Activated gamma-delta T cell (primary cell): ENCODE measurements at places on chromosomes 13 and 19.

GRCh38 chr13:32407854-32408253 is 20.1 kb downstream of the N4BP2L1 start:
- no peak for DNase-seq

GRCh38 chr19:42166316-42166715 is 34.1 kb upstream of the POU2F2 start:
- no peak for DNase-seq

DNA sequence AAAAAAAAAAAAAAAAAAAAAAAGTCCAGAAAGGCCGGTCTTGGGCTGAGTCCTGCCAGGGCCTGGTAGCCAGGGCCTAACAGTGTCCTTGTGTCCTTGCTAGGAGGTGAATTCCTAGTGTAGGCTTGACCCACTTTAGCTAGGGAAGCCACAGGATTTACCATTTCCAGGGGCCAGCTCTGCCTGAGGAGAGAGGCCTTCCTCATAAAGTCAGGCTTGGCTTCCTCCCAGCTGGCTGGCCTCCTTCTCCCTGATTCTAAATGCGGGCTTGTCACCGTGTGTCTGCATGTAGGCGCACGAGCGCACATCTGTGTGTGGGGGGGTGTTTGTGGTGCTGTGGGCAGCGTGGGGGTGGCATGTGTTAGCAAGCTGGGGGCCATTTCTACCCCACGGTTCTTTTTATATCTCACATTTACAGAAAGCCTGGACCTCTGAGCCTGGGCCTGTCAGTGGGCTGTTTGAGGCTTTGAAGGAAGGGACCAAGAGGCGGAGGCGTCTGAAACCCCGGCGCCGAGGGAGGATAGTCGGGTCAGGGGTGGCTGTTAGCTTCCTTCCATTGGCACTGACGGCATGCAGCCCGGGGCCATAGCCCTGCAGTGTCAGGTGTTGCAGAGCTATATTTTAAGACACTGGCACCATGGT is 31.7 kb downstream of the IER2 start:
- peak; percentile 36 for DNase-seq

- no peak for DNase-seq
These were observed 404.2 kb downstream of the KCNRG start for GRCh38 chr13:50419331-50419865.

- no peak for DNase-seq
These were observed at the start of gene CDC42EP5 for GRCh38 chr19:54473071-54473891. Gene CDC42EP5, minus strand, starts transcription at chr19:54473296. Its CDS starts 7,749 bp downstream, at chr19:54465547.

DNA sequence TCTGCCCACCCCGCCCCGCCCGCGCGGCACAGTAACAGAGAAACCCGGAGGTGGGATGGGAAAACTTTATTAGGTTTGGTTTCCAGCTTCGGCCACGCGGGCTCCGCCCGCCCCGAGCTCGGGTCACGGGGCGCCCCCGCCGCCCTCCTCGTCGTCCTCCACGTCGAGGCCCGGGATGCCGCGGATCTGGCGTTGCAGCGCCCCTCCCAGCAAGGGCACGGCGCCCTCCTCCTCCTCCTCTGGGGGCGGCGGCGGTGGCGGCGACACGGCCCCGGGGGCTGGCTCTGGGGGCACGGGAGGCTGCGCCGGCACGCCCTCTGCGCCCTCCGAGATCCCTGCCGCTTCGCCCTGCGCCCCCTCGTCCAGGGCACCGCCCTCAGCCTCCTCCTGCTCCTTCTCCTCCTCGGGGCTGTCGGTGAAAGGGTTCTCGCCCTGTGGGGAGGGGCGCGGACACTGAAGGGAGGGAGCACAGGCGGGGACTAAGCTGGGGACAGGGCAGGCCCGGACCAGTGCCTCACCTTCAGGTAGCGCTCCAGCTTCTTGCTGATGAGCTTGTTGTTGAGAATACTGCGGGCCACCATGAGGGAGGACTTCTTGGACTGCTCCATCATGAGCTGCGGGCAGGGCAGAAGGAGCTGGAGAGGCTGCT is 536 bp upstream of the AKAP8 start:
- no peak for DNase-seq

- no peak for DNase-seq
These were observed 2.7 kb downstream of the ING1 start for GRCh38 chr13:110716247-110716515.

DNA sequence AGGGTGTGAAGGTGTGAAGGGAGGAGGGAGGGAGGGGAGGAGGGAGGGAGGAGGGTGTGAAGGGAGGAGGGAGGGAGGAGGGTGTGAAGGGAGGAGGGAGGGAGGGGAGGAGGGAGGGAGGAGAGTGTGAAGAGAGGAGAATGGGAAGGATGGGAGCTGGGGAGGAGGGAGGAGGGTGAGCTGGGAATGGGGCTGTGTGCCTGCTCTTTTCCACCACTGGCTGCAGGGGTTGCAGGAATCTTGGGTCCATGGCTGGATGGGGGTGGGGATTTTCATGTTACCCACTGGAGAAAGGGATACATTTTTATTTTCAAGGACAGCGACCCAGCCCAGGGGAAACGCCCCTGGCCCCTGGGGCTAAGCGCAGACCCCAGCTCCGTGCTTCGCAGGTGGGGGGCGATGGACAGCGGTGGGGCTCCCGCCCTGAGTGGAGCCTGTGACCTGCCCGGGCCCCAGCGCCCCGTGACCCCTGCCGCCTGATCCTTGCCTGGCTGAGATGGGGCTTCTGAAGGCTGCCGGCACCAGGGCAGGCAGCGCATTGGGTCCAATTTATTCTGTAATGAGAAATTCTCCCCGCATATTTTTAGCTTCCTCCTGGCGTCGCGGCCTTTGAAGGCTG is 3.0 kb upstream of the EFNA2 start:
- DNase-seq: no peak

DNA sequence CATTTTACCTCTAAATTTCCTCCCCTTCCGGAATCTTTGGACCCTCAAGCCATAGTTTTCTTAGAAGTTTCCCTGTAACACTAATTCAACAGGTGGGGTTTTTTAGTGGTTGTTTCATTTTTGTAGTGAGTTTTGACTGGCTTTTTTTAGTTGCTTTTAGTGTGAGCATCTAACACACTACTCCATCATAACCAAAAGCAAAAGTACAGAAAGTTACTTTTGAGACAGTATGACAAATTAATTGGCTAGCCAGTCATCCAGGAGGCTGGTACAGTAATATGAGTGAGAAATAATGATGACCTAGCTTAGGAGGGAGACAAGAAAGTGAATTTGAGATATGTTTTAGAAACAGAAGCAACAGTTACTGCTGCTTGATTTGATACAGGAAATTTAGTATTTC is 71.5 kb downstream of the DNAJC15 start:
- no peak for DNase-seq

DNA sequence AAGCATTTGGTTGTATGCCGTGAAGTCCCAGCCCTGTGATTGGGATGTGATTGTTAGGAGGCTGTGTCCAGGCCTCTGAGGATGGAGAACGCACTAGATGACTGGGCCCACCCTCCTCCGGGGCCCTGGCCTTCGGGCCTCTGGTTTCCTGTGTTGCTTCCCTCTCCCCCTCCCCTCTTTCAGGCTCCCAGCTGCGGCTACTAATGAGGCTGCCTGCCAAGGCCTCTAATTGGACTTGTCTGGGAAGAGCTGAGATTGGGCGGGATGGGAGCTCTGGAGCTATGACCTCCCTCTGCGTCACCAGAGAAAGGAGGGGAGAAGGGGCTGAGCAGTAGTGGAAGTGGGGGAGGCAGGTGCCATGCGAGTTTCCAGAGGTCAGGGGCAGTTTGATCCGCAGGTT is 9.9 kb downstream of the PTH2 start:
- DNase-seq: no peak

- DNase-seq: no peak
These were observed 21.6 kb downstream of the CAPS start for GRCh38 chr19:5935473-5936291.
